Suprapubic skin (tissue), 4 donors: ENCODE measurements at places on chromosomes 6 and 20.

- no peak for DNase-seq
Observed at GRCh38 chr20:35607003-35607735, 8.5 kb upstream of the SPAG4 start.

GRCh38 chr20:53061192-53062108 is 89.3 kb downstream of the TSHZ2 start:
- no peak for DNase-seq

DNA sequence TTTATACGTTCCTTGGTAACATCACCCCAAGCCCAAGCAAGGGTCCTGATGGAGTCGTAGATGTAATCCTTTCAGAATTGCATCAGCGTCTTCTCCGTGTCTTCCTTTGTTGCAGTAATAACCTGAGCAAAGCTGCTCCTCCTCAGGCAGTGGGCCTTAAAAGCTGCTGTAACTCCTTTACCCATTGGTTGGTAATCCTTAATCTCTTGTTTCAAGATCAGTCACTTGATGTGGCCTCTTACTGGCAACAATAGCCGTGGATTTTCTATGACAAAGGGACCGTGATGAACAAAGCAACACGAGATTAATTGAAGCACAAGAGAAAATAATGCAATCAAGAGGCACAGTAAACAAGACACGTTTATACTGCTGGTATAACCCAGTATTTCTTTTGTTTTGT is 44.6 kb downstream of the ALDH5A1 start:
- DNase-seq = no peak

- no peak for DNase-seq
Observed at GRCh38 chr6:157887892-157888291, 64.8 kb downstream of the SNX9 start.

- DNase-seq = no peak
Observed at GRCh38 chr6:134822920-134823709, 126.8 kb downstream of the ALDH8A1 start.

DNA sequence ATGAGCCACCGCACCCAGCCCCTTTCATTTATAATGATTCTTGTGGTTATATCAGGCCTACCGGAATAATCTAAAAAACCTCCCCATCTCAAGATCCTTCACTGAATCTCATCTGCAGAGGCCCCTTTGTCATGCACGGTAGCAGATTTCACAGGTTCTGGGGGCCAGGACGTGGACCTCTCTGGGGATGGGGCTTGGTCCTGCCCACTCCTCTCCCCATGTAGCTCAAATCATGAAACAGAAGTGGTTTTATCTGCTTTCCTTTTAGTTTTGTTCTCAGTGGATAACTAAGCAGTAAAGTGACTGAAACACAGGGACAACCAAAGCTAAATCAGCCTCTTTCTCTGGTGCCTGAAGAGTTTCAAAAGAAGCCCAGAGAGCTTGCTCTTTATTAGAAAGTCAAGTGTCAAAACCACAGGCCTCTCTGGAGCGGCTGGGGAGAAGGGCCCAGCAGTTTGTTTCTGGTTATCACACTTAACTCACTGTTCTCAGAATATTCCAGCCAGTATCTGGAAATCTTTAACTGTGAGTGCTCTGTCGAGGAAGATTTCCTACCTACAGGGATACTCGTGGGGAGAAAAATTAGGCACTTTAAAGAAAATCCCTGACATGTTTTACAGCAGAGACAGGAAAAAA is 60.6 kb upstream of the FAM184A start:
- DNase-seq = no peak

DNA sequence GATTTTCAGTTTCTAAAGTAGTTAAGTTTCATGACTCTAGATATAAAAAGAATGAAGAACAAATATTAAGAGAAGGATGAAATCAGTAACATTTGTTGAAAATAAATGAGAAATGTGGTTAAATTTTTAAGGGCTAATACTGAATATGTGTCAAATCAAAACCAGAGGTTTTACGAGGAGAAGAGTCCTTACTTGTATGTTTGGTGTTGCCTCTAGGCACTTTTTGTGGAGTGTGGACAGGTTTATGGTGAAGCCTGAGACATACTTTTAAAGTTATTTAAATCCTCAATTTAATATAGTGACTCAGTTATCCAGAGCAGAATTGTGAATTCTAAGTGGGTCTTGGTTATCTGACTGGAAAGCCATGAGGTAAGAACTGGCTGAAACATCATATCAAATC is 68.7 kb downstream of the COL19A1 start:
- no peak for DNase-seq

DNA sequence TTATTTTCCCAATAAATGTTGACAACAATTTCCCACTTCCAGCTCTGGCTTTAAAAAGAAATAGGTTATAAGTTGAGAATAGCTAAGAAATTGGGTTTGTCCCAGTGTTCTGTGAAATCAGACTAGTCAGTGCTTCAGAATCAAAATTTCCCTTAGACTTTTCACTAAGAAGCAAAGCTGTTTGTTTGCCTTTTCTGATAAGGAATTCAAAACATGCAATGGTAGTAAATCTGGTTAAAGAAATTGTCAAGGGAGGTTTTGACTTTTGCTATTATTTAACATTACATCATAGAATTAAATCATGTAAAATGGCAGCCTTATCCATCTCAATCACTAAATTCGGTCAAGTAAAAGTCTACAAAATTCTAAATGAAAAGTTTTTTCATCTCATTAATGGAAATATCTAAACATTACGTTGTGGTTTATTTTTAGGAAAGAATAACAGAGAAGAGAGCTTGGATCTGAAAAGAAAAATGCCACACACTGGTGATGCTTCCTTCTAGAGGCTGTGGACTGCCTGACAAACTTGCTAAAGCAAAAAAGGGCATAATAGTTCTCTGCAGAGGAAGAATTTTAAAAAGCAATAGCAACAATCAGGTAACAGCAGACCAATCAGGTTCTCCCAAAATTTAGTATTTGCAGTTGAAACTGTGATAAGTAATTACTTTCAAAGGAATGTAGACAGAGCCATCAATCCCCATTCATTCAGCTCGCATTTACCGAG is 36.4 kb downstream of the PLAGL1 start:
- DNase-seq = no peak

GRCh38 chr20:32678948-32679347 is 5.2 kb upstream of the C20orf203 start:
- no peak for DNase-seq

DNA sequence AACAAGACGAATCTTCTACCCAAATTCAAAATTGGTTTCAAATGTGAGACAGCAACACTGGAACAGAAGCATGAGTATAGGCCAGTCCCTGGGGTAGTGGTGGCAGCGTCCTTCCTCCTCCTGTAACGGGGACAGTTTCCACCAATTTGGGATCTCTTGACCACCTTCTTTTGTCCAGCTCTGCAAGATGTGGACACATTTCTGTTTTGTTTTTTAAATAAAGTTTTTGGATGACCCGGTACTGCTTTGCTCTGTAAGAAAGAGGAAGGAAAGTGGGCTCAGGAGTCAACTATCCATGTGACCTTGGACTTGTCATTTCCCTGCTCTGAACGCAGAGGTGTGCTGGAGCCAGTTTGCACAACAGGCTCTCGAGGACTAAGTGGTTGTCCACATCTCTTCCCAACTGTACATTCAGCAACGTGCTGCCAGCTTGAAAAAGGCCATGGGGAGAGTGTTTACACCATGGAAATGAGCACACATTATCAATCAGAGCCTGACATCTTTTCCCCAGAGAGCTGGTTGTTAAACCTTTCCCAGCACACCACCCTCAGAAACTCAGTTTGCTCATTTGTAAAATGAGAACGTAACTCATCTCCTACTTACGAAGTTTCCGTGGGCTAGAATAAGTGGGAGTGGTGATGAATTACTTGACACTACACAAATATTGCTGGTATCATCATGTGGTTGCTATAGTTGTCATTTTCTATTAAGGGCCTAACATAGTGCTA is 66.5 kb downstream of the ADTRP start:
- no peak for DNase-seq

DNA sequence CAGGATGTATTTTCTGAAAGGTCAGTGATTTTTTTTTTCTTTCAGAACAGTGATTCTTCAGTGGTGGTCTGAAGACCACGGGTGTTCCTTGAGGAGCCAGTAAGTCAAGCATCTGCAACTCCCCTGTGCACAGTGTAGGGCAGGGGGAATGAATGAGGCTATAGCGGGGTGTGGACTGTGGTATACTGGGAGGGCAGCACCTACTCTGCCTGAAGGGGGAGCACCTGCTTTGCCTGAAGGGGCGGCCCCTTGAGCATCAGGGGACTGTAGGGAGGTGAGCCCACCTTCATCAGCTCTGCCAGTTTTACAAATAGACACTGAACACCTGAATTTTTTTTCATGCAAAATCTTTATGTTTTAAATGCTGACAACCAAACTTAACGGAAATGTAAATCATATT is 77.5 kb upstream of the RIPOR2 start:
- no peak for DNase-seq

- peak; percentile 80 for DNase-seq
Observed at GRCh38 chr6:17392978-17393891, at the start of gene CAP2. CAP2 (plus strand) TSS chr6:17393595; CDS start chr6:17421556, 27,961 bp downstream.

DNA sequence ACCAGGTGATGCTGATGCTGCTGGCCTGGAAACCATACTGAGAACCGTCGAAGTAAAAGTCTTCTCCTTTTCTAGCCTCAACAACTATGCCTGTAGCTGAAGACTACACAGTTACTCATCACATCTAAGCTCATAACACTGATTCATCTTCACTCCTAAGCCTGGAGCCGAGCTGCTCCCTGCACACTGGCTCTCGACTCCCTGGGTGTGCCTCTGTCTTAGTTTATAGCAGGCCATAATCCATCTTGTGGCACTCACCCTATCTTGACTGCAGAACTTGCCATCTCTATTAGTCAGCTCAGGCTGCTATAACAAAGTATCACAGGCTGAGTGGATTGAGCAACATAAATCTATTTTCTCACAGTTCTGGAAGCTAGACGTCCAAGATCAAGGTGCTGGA is 191.0 kb downstream of the UNC5CL start:
- DNase-seq = no peak

GRCh38 chr20:58431134-58431533 is 42.1 kb downstream of the VAPB start:
- no peak for DNase-seq

GRCh38 chr6:164856138-164856537 is 453.3 kb downstream of the C6orf118 start:
- DNase-seq = no peak

DNA sequence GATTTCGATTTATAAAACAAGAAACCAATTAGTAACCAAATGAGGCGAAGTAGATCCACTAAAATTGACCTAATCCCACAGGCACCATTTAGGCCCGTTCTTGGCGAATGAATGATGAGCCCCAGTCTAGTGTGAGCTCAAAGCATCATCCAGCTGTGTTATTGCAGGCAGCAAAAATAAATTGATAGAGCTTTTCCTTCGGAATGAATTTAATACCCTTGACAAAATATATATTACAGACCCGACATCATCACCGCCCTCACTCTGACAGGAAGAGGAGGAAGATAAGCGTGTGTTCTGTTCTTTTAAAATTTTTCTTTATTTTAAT is 7.8 kb downstream of the SIM1 start:
- DNase-seq = no peak

DNA sequence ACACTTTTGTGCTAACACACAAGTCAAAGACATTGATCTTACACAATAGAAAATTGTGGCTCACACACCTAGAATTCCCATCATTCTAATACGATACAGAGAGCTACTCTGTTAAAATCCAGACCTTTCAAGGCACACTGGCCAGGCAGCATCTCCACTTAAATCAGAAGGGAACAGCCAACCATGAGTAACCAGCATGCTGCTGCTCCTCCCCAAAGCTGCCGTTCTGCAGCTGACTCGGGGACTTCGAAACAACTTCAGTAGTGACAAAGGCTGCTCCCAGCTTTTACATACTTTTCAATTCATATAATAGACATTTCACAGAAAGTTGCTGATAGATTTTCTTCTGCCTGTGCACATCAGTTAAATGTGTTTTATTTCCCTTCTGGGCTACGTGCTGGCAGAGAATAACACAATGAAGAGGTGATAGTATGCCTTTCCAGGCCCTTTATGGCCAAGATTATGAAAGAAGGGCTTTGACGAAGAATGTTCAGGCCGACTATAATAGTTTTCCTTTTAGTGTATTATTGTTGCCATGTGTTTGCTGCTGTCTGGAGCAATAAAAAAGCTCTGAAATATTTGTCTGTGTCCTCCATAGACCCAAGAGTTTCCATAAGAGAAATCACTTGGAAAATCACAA is 159.0 kb downstream of the GMDS start:
- DNase-seq = no peak

DNA sequence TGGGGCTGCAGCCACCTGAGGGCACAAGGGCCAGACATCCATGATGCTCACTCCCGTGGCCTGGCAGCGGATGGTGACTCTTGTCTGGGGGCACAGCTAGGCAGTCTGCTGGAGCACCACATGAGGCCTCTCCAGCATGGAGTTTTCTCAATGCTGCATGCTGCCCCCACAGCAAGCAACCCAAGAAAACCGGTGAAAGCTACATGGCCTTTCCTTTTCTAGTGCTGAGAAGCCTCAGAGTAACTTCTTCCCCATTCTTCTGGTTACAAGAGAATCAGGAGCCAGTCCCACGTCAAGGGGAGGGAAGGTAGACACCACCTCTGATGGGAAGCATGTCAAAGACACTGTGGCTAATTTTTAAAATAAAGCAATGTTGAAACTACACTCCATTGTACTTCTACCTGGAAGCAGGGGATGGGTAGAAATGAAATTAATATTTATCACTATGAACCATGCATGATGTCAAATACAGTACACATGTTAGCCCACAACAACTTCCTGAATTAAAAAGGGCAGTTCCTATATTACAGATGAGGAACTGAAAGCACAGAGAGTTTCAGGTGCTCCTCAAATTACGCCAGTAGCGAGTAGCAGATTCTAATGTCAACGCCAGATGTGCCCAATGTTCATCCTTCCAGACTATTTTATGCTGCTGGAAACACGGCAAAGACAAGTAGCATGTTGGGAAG is 101.5 kb downstream of the LAMP5 start:
- no peak for DNase-seq

DNA sequence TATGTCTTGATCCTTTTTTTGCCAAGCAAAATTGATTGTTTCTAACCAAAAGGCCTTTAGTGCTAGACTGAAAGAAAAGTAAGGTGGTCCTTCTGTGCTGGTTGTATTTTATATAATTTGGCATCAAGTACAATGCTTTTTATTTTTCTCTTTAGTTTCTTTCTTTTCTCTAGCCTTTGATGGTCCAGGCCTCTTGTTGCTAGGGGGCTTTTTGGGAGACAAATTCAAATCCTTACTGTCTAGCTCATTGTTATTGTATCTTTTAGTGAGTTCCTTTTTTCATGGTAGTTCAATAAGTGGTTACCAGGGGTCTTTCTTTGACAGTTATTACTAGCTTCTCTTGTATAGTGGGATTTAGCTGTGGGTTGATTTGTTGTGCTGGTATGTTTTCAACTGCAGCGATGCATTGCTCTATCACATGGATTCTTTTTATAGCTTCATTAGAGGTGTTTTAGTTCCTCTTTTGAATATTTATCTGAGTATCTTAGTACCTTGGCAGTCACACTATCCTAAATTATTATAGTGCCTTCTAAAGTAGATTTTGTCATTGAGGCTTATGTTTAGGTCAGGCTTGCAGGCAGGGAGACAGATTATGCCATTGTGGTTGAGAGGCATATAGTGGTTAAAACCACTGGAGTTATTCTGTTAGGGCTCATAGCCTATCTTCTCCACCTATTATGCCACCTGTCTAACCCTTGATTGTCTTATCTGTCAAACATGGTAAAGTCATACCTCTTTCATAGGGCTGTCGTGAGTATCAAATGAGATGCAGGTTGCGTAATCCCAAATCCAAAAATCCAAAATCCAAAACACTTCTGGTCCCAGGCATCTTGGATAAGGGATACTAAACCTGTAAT is 49.5 kb downstream of the KCNS1 start:
- DNase-seq = no peak

- DNase-seq = no peak
Observed at GRCh38 chr6:13581700-13582229, 7.4 kb downstream of the SIRT5 start.

- no peak for DNase-seq
Observed at GRCh38 chr6:80959034-80959433, 793.4 kb downstream of the TENT5A start.

- no peak for DNase-seq
Observed at GRCh38 chr20:40663991-40664880, 24.8 kb downstream of the MAFB start.
